ENCODE measurements at places on chromosomes 1 and 21.

DNA sequence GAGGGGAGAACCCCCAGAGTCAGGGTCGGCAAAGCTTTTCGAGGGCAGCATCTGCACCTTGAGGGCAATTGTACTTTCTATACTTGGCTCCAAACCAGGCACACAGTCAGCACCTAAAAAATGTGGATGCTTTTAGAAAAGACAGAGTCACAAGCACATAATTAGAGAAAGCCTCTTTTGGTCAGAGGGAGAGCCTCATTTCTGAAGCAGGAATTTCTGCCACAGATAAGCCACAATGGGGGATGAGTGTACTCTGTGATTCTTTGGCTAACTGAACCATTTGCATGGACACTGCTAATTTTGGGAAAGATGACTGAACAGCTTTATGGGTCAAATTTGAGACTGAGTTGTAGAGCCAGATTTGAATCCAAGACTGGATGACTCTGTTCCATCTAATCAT, 635.7 kb downstream of the KIF26B start:
- H3K27ac ChIP-seq: no peak overlapping the region
- H3K36me3 ChIP-seq: no peaks in the 10 kb centered on the region
- no peak overlapping the region for H3K4me3 ChIP-seq
- DNase-seq: no peak
- H3K27me3 ChIP-seq: no peaks in the 10 kb centered on the region

GRCh38 chr1:168344517-168344916, 63.8 kb downstream of the TBX19 start:
- H3K36me3 ChIP-seq: peaks cover 22% of the 10 kb centered on the region
- no peak overlapping the region for H3K27ac ChIP-seq
- H3K4me1 ChIP-seq: peaks cover 57% of the 10 kb centered on the region
- no peak overlapping the region for H3K4me3 ChIP-seq
- H3K27me3 ChIP-seq: no peaks in the 10 kb centered on the region

DNA sequence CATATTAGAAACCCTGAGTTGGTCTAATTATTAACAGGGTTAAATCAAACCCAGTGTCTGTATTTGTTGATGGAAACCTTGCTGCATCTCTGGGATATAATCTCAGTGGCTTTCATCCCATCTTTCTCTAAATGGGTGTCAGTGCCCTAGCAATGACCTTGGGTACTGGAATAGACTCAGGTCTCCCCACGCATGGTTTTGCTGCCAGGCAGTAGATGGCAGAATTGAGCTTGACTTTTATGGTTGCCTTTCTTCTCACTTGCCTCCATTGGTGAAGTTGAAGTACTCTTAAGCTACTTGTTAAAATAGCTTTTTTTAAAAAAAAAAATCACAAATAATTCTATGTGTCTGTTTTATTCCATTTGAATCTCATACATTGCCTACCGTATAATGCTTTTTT, 81.8 kb upstream of the HMCN1 start:
- H3K36me3 ChIP-seq: peaks cover 11% of the 10 kb centered on the region
- no peak overlapping the region for H3K4me3 ChIP-seq
- H3K27me3 ChIP-seq: no peaks in the 10 kb centered on the region
- no peak overlapping the region for H3K27ac ChIP-seq
- H3K4me1 ChIP-seq: peaks cover 10% of the 10 kb centered on the region

- peak overlapping the region; percentile 8 for H3K27ac ChIP-seq
- H3K27me3 ChIP-seq: peaks cover 6% of the 10 kb centered on the region
- DNase-seq: no peak
- H3K36me3 ChIP-seq: no peaks in the 10 kb centered on the region
Measured at GRCh38 chr21:41928621-41929220, 25.1 kb downstream of the C2CD2 start.

DNA sequence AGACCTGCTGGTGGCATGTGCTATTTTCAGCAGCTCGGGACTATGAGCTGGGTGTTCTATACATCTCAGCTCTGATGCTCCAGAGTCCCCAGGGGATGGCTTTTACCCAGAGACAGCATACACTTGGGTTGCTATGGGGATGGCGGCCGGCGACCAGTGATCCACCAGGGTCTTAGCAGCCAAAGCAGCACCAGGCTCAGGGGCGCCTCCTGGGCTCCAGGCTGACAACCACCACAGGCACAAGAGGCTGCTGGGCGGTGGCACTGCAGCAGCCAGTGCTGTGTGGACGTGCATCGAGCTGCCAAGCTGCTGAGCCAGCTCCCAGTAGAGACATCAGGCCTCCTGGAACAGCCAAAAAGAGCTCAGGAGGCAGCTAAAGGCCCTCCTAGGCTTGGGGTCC, 37.6 kb upstream of the CLSTN1 start:
- no peaks in the 10 kb centered on the region for H3K27me3 ChIP-seq
- H3K27ac ChIP-seq: no peak overlapping the region
- H3K4me1 ChIP-seq: peaks cover 15% of the 10 kb centered on the region

DNA sequence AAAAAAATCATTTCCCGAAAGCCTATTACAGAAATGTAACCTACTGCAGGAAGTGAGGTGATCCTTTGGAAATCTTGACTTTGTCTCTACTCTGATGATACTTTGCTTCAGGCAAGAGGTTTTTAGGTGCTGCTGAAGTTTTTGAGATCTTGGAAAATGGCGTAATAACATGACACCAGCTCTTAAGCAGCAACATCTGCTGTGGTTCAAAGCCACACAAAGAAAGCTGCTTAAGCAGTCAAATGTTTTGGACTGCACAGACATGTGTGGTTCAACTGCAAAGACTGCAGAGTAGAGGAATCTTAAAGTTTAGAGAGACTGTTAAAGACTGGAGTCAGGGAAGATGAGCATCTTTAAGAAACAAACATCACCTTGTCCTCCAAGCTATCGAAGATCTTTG, 139.0 kb downstream of the RASAL2 start:
- no peak overlapping the region for H3K27ac ChIP-seq
- H3K27me3 ChIP-seq: no peaks in the 10 kb centered on the region
- no peak for DNase-seq
- H3K4me1 ChIP-seq: no peaks in the 10 kb centered on the region
- H3K4me3 ChIP-seq: no peak overlapping the region

DNA sequence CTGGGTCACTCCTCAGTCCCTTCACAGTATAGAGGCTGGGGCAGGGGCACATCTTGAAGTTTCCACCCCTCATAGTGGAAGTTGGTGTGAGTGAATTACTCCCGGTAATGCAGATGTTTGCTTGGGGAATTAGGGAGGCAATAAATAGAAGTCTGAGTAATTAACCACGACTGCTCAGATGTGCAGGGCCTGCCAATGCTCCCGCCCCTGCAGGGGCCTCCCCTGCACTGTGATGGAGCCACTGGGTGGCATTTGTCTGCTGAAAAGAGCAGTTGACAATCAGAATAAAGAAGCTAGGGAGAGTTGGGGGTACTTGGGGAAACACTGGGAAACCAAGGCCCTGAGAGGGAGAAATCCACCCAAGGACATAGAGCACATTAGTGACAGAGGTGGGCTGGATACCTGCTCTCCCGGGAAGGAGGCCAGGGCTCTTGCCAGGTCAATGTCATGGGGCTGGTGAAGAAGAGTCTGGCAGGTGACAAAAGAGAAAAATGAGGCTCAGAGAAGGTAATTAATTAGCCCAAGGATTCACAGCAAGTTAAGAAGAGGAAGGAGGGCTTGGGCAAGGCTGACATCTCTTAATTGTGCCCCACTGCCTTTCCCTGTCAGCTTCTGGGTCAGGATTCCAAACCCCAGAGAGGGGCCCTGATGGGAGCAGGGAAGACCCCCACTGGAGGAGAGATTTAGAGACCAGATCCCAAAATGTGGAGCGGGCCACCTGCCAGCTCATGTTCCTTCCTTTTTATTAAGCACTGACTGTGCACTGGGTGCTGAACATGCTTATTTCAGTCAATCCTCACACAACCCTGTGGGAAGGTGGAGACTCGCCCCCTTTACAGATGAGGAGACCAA, 436.2 kb downstream of the MATN1 start:
- peaks cover 14% of the 10 kb centered on the region for H3K4me1 ChIP-seq
- no peak overlapping the region for H3K27ac ChIP-seq
- H3K27me3 ChIP-seq: peaks cover 15% of the 10 kb centered on the region
- no peaks in the 10 kb centered on the region for H3K36me3 ChIP-seq
- DNase-seq: no peak
